ENCODE measurements at places on chromosomes 4 and X.

DNA sequence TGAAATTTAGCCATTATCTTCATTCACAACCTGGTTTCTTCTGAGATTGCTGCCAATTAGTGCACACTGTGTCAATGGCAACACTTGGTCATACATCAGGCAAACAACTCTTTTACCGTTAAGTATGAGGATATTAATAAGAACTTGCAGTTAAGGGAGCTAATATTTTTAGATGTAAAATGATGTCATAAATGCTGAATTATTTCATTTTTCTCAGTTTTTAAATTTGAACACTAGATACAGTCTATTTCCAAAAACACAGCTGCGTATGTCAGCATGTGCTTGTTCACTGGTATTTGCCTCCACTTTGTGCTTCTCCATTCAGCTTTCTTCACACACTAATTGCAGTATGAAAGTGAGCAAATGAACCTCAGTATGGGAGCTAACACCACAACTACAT lies 1.6 kb downstream of the KLHL13 start:
- DNase-seq = no peak

- DNase-seq = no peak
Measured at GRCh38 chr4:84750260-84750959, 167.5 kb downstream of the CDS1 start.

DNA sequence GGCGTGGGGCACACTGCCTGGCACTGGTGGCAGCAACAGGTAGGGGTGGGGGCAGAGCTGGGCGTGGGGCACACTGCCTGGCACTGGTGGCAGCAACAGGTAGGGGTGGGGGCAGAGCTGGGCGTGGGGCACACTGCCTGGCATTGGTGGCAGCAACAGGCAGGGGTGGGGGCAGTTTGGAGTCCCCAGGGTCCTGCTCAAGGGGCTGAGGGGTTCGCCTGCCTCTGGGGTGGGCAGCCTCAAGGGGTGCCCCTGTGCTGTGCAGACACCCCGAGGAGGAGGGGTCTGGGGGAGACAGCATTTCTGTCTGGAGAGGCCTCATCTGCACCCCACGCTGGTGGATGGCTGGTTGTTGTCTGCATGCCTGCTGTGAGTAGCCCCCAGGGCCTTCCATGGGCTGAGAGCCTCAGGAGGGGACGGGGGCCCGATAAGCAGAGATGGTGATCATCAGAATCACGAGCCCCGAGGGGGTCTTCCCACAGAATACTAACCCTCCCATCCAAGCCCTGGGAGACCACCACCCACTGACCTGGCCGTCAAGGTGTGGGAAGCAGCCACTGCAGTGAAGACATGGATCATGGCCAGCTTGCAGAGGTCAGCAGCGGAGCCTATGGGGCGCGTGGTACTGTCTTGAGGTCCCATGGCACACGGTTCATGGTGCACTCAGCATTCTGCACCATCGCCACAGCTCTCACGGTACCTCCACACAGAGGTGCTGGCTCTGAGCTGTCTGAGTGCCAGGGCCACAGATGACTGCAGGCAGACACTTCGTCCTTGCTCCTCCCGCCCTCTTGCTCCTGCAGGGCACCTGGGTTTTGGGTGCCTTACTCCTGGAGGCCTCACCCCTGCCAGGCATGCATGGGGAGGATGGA lies 21.5 kb downstream of the NAT8L start:
- no peak for DNase-seq

DNA sequence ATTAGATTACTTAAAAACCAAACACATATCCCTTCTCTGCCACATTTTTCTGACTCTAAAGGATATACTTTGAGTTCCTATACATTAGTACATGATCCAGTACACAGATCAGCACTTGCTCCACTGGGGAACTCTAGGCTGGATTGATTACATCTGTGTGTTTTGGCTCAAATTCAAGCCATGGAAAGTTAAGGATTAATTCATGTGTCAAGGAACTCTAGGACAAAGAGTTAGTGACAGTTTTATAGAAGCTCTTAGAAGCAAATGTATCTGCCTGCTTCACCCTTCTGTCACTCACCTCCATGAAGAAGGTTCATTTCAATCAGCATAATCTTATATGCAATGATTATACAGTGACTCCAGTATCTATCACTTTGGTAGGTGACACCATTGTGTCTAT lies 43.2 kb downstream of the SCFD2 start:
- no peak for DNase-seq

GRCh38 chr4:169604131-169604900 lies 8.1 kb downstream of the NEK1 start:
- no peak for DNase-seq

- no peak for DNase-seq
Measured at GRCh38 chr4:141580523-141580922, 55.9 kb upstream of the IL15 start.

- no peak for DNase-seq
Measured at GRCh38 chr4:6271701-6272465, 2.2 kb downstream of the WFS1 start.

DNA sequence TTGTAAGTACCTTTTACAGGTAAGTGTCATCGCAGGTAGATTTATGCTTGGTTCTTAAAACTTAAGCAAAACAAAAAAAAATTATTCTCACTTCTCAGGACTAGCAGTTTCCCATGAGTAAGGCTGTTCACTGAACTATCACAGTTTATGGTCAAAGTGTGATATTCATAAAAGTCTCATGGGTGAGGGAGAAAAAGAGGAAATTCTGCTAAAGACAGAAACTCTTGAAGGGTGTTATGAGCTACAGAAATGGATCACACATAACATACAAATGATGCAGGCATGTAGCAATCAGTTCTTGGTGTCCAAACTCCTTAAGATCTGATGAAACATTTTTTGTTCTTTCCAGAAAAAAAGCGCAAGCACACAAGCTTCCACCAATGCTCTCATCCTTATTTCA lies 8.5 kb downstream of the RAB9A start:
- DNase-seq = no peak

DNA sequence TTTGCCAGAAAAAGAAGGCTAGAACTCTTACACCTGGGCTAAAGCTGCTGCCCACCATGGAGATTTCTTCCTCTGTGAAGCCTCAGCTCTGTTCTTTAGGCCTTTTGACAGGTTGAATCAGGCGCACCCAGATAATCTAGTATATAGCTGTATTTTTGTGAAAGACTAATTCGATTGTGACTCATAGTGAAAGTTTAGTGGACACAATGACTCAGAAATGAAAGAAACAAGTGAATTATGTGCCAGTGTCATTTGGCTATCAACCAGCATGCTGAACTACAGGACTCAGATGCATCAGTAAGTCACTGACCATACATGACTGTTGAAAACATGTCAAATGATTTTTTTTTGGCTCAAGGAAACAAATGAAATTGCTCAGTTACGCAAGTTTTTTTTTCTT lies 425.4 kb downstream of the SLITRK2 start:
- DNase-seq = no peak

DNA sequence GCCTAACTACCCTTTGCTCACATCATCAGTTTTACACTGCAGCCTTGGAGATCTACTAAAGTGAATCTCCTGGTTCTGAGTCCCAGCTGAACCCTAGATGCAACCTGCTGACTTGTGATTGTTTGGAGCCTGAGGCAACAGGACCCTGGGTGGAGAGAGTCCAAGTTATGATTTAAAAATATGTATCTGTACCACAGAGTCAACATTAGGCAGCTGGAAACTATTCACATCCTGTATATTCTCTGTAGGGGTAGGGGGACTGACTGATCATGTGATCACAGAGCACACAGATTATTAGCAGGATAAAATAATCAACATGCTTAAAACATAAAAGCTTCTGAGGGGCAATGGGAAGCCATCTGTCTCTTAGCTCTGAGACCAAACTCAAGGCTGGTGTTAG lies 52.1 kb downstream of the CT47B1 start:
- DNase-seq = no peak

- DNase-seq = no peak
Measured at GRCh38 chrX:21373637-21374162, 518 bp upstream of the CNKSR2 start.

- DNase-seq = no peak
Measured at GRCh38 chrX:97672608-97673007, 788.9 kb downstream of the RPA4 start.

GRCh38 chrX:146481735-146482134 lies 327.8 kb upstream of the CXorf51B start:
- DNase-seq = no peak

- no peak for DNase-seq
Measured at GRCh38 chr4:79623021-79623870, 215.2 kb upstream of the GK2 start.

- DNase-seq = no peak
Measured at GRCh38 chr4:128596853-128597252, 212.6 kb upstream of the JADE1 start.

DNA sequence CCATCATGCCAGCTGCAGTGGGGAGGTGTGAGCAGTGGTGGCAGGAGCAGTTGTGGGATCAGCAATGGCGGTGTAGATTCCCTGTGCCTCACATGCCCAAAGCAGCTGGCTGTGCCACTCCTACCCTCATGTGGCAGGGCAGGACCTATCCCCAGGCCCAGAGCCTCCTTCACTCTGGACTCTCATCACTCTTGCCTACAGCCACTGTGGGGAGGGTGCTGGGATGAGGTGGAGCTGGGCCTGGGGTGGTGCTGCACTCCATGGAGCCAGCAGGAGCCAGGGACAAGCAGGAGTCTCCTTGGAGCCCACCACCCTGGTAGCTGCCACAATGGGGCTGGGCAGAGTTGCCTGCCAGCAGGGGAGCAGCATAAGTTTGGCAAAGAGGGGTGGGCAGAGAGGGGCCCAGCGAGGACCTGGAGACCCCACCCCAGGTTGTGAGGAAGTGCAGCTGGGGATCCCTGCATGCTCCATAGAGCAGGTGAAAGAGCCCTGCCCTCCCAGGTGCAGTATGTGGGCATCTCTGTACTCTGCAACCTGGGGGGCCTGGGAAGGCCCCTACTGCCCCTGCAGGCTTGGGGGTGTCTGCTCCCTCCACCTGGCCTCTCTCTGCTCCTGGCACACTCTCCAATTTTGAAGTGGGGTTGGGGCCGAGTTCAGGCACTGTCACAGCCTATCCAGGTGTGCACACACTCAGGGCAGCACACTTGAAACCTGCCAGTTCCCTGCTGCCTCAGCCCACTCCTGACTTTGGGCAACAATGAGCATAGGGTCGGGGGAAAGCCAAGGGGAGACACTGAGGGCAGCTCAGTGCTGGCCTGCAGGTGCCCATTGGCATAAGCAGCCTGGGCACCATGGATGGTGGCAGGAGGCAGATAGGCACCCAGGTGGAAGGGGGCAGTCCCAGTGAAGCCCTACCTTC lies 74.0 kb upstream of the INTU start:
- DNase-seq = no peak

- no peak for DNase-seq
Measured at GRCh38 chr4:10079912-10080588, 36.5 kb downstream of the WDR1 start.

DNA sequence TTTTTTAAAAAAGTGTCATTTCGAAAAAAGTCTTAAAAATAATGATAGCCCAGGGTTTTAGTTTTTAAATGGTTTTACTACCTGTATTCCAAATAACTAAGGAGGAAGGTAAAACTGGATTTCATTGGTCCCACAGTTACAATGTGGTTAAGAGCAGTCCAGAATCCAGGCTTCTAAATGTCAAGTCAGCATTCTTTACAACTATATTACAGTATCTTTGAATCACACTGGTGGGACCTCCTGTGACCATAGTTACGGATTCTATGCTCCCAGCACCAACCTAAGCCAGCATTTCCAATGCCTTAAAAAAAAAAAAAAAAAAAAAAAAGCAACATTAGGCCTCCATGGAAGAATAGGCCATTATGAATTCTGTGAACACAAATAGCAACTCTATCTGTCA lies 6.2 kb downstream of the TIGD4 start:
- DNase-seq = no peak

DNA sequence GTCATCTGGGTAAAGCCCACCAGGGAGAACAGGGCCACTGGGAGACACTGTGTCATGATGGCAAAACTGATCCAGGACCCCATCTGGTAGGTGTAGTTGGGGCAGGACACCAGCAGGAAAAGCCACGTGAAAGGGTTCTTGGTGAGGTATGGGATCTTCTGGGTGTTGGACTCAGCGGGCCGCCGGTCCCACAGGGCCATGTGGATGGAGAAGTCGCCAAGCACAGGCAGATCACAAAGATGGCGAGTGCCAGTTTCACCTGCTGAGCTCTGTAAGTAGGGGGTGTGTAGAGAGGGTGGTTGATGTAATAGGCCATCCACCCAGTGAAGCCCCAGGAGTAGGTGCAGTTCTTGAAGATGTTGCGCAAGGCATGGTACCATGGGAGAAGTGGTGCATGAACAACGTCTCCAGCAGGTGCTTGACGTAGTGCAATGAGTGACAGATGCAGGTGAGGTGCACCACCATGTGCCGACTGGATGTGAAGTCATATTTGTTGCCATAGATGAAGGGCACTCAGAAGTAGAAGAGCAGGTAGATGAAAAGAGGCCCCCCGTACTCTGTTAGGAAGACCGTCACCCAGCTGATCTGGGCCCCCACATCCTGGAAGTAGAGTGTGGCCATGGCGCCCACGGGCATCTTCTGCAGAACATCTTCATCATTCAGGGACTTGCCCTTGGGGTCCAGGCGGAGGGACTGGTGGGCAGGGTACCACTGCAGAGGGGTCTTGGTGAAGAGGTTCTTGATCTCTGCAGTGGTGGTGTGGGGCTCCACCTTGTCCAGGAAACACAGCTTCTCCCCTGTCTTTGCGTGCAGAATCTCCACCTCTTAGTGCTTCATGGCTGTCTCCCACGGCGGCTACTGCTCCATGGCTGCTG lies 249.3 kb downstream of the ANKRD50 start:
- no peak for DNase-seq

- no peak for DNase-seq
Measured at GRCh38 chrX:132712350-132712749, 223.5 kb upstream of the MBNL3 start.

DNA sequence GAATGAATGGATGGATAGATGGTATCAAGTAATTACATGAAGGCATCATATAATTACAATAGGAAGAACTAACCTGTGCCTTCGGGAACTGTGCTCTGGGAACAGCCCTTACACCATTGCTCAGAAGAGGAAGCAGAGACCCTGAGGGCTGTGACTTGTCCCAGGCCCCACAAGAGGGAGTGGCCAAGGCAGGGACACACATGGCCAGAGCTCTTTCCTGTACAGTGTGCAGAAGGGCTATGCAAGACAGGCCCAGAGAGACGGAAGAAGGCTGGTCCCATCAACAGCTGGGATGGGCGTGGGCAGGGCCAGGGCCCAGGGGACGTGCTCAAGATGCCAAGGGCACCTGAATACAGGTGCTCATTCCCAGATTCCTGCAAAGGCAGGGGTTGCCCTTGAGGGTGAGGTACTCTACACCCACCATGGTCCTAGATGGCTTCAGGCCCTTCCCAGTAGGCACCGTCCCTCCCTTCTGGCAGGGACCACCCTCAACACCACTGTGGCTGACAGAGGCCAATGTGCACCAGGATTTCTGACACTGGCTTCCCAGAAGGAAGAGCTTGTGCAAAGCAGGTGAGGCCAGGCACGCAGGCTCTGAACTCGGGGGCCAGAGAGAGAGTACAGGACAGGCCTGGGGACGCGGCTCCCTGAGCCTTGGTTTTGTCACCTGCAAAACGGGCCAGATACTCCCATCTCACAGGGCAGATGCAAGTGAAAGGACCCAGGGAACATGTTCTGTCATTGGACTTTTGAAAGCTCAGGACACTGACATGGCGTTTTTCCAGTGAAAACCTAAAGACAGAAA lies 1.7 kb downstream of the EVC2 start:
- DNase-seq = no peak
